ENCODE measurements at places on chromosomes 3 and 15.
A peak's percentile ranks its signal among the peaks of the same experiment; 100 is the strongest.

- peak; percentile 11 for DNase-seq
Observed at GRCh38 chr15:33700695-33701303, 267.5 kb upstream of the CHRM5 start.

GRCh38 chr15:77818484-77819047 lies 185.9 kb upstream of the LINGO1 start:
- no peak for DNase-seq

DNA sequence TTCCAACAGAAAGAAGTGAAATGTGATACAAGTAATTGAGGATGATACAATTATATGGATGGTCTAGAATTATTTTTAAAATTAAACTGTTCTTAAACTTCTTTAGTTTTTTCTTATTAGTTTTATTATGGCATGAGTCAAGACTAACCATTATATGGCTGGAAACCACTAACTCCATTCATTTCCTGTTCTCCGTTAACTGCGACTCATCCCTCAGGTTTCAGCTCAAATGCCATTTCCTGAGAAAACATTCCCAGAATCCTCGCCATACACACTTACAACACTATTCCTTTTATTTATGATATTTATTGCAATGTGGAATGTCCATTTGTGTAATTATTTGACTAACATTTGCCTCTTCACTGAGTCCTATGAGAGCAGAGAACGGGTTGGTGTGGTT lies 394.1 kb downstream of the SOX2 start:
- no peak for DNase-seq

GRCh38 chr15:61037031-61037430 lies 192.1 kb downstream of the RORA start:
- DNase-seq, result no peak

DNA sequence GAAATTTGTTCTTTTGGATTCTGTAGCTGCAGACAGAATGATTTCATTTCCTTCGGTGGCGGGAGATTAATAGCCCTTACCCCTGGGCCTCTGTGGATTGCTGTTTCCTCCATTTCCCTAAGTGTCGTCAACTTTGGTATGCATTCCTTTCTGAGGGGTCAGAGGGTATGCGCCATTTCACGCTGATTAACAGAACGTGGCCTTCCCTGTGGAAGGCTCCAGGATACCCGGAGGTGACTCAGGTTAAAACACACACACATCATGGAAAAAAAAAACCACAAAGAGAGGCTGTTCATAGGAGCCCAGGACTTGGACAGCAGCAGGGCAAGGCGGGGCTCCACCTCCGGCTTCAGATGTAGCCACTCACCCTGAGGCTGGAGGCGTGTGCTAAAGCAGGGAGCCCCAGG lies 51.9 kb downstream of the EPHB1 start:
- no peak for DNase-seq

DNA sequence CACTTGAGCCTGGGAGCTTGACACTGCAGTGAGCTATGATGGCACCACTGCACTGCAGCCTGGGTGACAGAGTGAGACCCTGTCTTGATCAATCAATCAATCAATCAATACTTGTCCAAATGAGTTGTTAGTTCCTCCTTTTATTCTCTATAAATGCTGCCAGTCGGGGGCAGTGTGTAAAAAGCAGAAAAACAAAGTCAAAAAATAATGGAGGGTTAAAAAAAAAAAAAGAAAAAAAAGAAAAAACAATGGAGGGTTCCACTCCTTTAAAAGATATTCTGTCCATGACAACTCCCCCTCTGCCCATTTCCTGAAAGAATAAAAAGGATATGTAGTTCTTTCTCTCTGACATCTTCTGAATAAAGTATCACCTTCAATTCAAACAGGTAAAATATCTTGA lies 1068.6 kb downstream of the FHIT start:
- DNase-seq, result no peak

GRCh38 chr3:44893097-44893496 lies 18.7 kb downstream of the TGM4 start:
- no peak for DNase-seq

- no peak for DNase-seq
Observed at GRCh38 chr3:180420016-180420415, 181.9 kb upstream of the TTC14 start.

GRCh38 chr3:109355625-109356441 lies 18.5 kb upstream of the DPPA4 start:
- no peak for DNase-seq

DNA sequence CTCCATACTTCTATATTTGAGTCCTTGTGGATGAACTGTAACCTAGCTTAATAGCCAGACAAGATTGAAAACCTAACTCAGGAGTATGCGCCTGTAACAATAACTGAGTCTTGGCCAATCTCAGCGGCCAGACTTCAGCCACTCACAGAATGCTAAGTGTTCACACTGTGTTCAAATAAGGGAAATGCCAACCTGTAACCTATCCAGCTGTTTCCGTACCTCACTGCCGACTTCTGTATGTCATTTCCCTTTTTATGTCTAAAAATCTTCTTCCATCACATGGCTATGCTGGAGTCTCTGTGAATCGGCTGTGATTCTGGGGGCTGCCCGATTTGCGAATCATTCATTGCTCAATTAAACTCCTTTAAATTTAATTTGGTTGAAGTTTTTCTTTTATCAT lies 169.2 kb downstream of the NFKBIZ start:
- no peak for DNase-seq

DNA sequence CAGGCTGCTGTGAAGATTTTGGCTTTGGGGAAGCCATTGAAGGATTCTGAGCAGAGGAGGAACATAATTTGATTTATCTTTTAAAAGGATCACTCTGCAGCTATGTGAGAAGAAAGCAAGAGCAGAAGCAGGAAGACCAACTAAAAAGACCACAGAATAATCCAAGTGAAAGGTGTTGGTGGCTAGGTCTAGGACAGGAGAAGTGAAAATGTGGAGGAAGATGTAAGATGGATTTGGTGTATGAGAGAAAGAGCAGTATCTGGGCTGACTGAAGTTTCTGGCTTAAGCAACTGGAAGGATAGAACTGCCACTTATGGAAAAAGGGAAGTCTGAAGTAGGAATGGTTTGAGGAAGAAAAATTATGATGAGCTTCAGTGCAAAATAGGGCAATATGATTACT lies 62.0 kb downstream of the SFMBT1 start:
- DNase-seq, result no peak

GRCh38 chr3:185149591-185149990 lies 3.3 kb downstream of the C3orf70 start:
- no peak for DNase-seq

DNA sequence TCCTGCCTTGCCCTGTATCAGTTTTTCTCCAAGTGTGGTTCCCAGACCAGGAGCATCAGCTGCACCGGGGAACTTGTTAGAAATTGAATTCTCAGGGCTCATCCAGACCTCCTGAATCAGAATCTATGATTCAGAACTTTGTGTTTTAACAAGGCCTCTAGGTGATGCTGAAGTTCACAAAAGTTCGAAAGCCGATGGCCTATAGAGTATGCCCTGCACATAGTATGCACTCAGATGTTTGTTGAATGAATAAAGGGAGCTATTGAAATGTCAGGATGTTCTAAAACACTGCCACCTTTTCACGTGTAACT lies 664 bp upstream of the LARP6 start:
- no peak for DNase-seq

DNA sequence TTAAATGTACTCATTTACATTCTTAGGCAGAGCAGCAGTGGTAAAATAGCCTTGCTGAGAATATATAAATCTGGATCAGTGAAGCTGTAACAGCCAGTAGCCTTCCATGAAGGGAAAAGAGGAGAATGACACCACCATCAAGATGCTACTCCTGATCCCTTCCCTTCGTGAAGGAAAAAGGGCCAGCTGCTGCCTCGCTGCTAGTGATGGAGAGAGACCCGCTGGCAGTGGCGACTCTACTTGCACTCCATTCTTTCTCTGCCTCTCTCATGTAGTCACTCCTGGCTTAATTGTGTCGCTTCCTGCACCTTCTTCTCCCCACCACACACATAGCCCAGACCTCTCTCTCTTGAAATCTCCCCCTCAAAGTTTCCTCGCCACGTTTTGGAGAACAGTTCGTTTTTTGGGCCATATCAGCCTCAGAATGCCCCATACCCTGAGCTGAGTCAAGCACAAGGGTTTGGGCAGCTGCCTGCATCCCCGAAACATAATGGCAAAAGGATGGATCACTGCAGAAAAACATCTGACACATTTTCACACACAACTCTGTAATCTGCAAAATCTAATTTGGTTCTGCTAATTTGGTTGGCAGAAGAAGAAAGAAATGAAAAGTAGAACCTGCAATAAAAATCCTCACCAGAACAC lies 460.3 kb upstream of the IL12A start:
- DNase-seq, result no peak

GRCh38 chr15:87591582-87591981 lies 665.0 kb downstream of the NTRK3 start:
- no peak for DNase-seq

DNA sequence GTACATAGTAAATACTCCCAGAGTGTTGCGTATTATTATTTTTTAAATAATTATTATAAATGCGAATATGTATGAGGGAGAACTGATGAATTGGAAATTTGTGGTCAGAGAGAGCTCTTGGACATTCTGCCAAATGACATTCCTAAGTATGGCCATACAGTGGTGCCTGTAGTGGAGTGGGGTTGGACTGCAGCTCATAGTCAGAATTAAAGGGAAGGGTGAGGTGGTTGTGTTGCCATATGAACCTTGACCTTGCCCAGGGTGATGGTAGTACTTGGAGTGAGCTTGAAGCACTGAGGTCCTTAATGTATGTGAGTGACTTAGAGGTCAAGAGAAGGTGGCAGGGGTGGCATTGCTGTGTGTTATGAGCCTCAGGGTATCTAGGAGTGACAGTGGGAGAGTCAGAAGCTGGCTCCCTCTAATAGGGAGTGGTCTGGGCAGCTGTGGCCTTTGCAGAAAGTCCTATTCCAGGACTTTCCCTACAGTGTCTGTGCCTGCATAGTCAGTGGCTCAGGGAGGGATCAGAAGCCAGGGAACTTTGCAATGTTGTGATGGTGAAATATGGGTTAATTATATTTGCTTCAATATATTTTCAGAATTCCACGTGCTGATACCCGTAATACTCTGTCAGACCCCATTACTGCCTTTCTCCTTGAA lies 26.2 kb downstream of the PDE8A start:
- no peak for DNase-seq

GRCh38 chr3:145032791-145033190 lies 1061.2 kb downstream of the DIPK2A start:
- DNase-seq, result no peak

GRCh38 chr3:186210852-186211500 lies 102.1 kb upstream of the ETV5 start:
- DNase-seq, result no peak

DNA sequence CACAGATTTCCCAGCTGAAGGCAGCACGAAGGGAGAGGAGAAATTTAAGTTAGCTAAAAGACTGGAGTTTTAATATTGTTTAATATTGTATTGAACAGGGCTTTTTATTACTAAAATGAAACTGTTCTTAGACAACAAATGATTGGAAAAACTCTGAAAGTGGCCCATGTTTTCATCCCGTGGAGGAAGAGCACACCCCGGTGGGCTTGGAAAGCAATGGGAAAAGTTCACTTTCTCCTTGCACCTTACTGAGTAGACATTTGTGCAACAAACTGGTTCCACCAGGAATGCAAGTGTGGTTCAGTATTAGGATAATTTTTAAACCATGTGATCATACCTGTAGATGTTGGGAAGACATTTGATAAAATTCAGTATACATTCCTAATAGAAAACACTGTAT lies 8.2 kb upstream of the ESYT3 start:
- DNase-seq, result no peak

- no peak for DNase-seq
Observed at GRCh38 chr15:29937956-29938355, 115.7 kb upstream of the TJP1 start.

- DNase-seq, result no peak
Observed at GRCh38 chr3:28940530-28940929, 340.3 kb upstream of the RBMS3 start.

- DNase-seq, result no peak
Observed at GRCh38 chr15:65384505-65384894, 6.7 kb upstream of the IGDCC3 start.

DNA sequence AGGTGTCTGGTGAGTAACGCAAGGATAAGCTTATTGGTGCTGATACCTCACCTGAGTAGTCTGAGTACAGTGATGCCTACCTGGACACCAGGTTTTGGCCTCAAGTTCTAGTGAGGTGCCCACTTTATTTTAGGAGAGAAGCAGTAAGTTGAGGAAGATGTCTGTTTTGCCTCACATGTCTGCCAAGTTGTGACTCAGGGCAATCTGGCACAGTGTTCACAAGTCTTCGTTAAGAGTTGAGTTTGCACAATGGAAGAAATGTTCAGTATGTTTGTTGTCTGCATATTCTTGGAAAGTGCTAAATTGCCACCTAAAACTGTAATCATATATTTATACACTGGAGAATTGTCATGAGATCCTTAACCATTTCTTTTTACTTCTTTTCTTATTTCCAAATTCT lies 122.2 kb downstream of the KCNH8 start:
- DNase-seq, result no peak

- no peak for DNase-seq
Observed at GRCh38 chr3:115720983-115721382, 97.7 kb downstream of the GAP43 start.

GRCh38 chr15:70912187-70912586 lies 19.6 kb downstream of the LRRC49 start:
- no peak for DNase-seq

DNA sequence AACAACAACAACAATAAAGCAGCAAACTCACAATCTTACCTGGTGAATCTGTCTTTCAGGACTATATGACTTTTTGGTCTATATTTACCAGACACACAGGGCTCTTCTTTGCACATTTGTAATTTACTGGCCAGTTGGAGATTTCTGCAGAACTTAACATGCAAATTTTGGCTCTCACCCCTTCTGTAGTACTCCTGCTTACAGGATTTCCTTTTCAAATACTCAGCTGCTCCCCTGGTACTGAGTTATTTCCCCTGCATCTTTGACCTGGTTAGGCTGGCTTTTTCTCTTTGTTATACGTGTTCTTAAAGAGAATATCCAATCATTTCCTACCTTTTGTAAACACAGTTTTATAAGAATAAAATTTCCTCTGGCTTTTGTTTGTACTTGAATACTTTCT lies 228.0 kb downstream of the MBNL1 start:
- DNase-seq, result no peak

GRCh38 chr3:158101335-158102241 lies 4.6 kb downstream of the SHOX2 start:
- DNase-seq, result no peak

- no peak for DNase-seq
Observed at GRCh38 chr3:79937567-79937966, 169.8 kb upstream of the ROBO1 start.

- DNase-seq, result no peak
Observed at GRCh38 chr3:127475391-127475790, 115.1 kb downstream of the TPRA1 start.

Data from NCI-H1092 treated with DMSO at 0.1 percent for 48 hours (cell line).